ENCODE measurements at places on chromosomes 11 and 22. TPM values are rescaled to one million over a fixed set of nuclear protein-coding genes. Genes with fewer than 3 reads are reported as not detected.
A peak's percentile ranks its signal among the peaks of the same experiment; 100 is the strongest.

CNGA4 gene
- total RNA-seq, result 0.49 TPM

PRMT3 gene
- 19.6 TPM for total RNA-seq

TMEM126A gene
- 20.2 TPM for total RNA-seq

ST14 gene
- 18.3 TPM for total RNA-seq

RPS13 gene
- 1,547 TPM for total RNA-seq

SLC39A13 gene
- 22.2 TPM for total RNA-seq

MRGPRX4 gene
- total RNA-seq, result not detected

KBTBD3 gene
- total RNA-seq, result 9.0 TPM

LARGE2 gene
- total RNA-seq, result 6.8 TPM

OR10A2 gene
- total RNA-seq, result not detected

KDM4E gene
- not detected for total RNA-seq

MFNG gene
- total RNA-seq, result 2.4 TPM

APLNR gene
- 31.2 TPM for total RNA-seq

CCDC73 gene
- total RNA-seq, result under 0.01 TPM

SEPTIN3 gene
- 1.9 TPM for total RNA-seq

TYR gene
- total RNA-seq, result 4.0 TPM

DNA sequence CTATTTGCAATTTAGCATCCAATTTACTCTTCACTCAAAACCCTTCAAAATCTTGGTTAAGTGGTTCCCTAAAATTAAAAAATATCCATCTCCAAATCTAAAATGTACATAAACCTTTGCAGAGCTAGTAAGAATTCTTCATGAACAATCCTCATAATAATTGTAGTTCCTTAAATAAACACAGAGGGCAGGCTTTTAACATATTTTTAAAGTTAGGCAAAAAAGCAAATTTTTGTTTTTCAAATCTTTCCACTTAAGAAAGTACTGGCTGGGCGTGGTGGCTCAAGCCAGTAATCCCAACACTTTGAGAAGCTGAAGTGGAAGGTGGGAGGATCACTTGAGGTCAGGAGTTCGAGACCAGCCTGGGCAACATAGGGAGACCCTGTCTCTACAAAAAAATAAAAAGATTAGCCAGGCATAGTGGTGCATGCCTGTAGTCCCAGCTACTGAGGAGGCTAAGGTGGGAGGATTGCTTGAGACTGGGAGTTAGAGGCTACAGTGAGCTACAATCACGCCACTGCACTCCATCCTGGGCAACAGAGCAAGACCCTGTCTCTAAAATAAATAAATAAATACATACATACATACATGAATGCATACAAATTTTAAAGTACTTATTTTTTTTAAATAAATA lies 25.1 kb upstream of the PLAAT3 start:
- DNase-seq, result no peak

DNA sequence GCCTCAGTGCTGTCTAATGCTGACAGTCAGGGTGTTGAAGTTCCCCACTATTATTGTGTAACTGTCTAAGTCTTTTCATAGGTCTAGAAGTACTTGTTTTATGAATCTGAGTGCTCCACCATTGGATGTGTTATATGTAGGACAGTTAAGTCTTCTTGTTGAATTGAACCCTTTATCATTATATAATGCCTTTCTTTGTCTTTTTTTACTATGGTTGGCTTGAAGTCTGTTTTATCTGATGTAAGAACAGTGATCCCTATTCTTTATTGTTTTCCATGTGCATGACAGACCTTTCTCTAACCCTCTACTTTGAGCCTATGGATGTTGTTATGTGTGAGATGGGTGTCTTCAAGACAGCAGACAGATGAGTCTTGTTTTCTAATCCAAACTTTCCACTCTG lies 107.8 kb upstream of the C11orf58 start:
- no peak for DNase-seq

DNA sequence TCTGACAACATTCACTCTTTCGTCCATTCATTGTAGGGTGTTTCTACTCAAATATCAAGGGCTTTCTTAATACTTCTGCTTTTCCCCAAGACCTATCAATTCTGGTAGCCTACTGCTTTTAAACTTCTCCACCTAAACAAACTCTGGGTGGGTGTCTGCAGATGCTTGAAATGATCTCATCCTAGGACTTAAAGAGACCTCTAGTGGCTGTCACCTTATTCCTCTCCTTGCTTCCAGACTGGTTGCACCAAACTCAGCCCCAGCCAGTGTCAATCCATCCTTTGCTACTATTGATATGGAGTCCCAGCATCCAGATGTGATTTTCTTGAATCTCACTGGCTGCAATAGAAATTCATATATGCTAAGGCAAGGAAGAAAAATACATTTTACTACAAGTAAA lies 274.7 kb downstream of the NXPE2 start:
- no peak for DNase-seq

DNA sequence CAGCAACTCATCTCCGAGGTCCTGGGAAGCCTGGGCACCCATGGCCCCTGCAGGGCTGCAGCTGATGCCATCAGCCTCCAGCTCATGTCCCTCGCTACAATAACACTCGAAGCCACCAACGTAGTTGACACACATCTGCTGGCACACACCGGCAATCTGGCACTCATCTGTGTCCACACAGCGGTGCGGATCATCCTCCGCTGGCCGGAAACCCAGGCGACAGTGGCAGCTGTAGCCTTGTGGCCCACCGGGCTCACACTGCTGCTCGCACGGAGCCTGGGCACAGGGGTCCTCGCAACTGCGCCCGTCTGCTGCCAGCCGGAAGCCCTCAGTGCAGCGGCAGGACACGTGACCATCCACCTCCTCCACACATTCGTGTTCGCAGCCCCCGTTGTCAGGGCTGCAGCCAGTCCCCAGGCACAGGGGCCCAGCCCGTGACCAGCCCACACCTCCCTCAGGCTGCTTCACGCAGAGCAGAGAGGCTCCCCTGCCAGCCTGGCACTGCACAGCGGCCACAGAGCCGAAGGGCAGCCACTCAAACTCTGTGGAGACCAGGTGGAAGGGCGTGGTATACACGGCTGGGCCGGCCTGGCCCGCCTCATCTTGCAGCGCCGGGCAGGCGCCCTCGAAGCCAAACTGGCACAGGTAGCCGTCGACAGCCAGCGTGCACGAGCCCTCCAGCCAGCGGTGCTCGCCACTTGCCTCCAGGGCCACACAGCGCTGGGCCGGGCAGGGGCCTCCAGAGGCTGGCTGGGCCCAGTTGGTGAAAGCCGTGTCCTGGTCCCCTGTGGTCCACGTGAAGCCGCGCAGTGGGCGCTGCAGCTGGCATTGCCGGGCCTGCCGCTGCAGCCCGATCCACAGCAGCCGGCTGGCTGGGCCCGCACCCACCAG lies 678 bp downstream of the CD248 start:
- no peak for DNase-seq

DNA sequence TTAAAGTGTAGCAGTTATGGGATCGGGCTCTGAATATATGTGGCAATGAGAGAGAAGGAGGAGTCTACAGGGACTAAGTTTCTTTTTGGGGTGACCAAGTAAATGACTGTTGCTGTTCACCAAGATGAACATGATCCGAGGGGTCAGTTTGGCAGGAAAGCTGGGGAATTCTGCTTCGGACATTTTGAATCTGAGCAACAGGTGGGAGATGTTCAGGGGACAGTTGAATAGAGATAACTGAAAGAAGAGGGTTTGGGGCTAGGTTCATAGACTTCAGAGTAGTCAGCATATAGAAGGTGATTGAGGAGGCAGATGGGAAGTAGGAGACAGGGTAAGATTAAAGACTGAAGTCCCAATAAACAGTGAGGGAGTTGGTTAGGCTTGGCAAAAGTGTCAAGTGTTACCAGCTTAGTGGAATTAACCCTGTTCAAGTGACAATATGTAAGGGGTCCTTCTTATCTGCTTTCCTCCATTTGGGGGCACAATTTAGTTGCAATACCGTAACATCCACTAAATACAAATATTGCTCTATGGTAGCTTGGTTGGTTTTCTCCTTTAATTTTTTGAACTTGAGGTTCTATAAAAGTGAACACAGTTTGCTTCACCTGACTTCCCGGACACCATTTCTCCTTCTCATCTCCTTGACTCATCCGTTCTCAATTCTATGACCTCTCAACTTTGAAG lies 2.9 kb upstream of the ENTHD1 start:
- no peak for DNase-seq

GRCh38 chr11:102589047-102589459 lies 36.1 kb downstream of the MMP20 start:
- no peak for DNase-seq

- DNase-seq, result peak; percentile 3
Measured at GRCh38 chr11:121927097-121927785, 188.8 kb downstream of the BLID start.

DNA sequence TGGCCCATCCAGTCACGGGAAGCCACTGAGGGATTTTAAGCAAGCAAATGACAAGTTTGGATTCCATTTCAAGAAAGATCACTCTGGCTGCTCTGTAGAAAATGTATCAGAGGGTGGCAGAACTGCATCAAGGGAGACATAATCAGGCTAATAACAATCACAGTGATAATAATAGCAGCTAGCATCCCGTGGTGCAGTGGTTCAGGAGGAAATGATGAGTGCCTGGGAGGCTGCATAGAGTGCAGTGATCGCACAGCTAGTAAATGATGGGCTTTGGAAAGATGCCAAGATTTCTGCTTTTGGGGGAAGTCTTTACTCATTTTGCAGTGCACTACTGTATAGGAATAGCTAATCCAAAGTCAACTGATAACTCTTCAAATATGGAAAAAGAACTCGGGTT lies 35.8 kb downstream of the TNRC6B start:
- peak; percentile 31 for DNase-seq

- no peak for DNase-seq
Measured at GRCh38 chr11:47565340-47566148, at the start of gene PTPMT1. Gene PTPMT1 (plus strand): TSS chr11:47565599. CDS start chr11:47565623, 24 bp downstream.

GRCh38 chr22:25762147-25762546 lies 20.2 kb downstream of the MYO18B start:
- no peak for DNase-seq

DNA sequence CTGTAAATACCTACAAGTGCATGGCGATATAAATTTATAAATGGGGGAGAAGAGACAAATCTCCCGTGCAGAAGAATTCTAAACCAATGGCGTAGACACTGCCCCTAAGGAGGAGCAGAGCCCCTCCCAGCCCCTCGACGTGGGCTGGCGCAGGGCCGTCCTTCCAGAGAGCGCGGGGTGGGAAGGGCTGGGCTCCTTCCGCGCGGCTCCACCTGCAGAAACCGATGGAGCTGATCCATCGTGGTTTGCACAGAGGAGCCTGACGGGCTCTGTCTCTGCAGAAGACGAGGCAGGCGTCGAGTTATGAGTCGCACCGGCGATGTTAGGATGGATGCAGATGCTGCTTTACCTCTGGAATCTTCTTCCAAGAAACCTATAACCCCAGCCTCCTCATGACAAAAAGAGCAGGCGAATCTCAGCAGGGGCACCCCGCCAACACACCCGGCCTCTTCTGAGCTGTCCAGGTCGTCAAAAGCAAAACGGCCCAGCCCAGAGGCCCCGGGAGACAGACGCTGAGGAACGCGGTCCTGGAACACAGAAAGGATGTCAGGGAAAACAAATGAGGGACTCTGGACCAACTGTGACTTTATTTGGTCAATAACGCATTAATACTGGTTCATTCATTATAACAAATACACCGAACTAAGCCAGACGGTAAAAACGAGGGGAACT lies 11.0 kb upstream of the B4GALNT4 start:
- DNase-seq, result no peak

GRCh38 chr11:35943713-35944502 lies at the start of gene LDLRAD3:
Gene LDLRAD3 (plus strand): TSS chr11:35944062. CDS start chr11:35944099, 37 bp downstream.
- peak; percentile 74 for DNase-seq

DNA sequence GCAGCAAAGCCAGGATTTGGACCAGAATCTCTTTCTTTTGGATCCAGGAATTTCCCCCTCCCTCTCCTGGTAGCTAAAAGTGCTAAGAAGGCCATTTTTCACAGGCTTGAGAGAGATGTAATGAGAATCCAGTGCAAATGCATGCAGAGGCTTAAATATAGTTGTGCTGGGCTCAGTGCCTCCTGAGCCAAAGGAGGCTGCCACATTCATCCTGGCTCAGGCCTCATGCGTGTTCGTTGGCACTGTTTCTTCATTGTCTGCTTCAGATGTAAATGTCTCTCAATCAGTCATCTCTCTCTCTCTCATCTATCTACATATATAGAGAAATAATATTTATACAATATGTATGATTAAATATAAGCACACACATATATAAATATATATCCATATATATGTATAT lies 83.6 kb downstream of the INSC start:
- DNase-seq, result no peak

- no peak for DNase-seq
Measured at GRCh38 chr22:45612940-45613339, 58.7 kb upstream of the ATXN10 start.

GRCh38 chr22:38148245-38148644 lies 33.4 kb downstream of the PLA2G6 start:
- no peak for DNase-seq

DNA sequence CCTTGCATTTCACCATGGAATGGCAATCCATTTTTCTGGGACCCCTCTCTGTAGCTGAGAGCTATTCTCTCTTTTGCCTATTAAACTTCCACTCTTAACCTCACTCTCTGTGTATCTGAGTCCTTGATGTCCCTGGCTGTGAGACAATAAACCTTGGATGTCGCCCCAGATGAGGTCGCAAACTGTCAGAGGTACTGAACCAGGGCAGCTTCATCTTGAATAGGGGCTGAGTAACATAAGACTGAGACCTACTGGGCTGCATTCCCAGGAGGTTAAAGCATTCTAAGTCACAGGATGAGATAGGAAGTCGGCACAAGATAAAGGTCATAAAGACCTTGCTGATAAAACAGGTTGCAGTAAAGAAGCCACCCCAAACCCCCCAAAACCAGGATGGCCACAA lies 68.0 kb downstream of the RSF1 start:
- no peak for DNase-seq

GRCh38 chr11:78209478-78209877 lies 20.8 kb downstream of the USP35 start:
- DNase-seq, result no peak

DNA sequence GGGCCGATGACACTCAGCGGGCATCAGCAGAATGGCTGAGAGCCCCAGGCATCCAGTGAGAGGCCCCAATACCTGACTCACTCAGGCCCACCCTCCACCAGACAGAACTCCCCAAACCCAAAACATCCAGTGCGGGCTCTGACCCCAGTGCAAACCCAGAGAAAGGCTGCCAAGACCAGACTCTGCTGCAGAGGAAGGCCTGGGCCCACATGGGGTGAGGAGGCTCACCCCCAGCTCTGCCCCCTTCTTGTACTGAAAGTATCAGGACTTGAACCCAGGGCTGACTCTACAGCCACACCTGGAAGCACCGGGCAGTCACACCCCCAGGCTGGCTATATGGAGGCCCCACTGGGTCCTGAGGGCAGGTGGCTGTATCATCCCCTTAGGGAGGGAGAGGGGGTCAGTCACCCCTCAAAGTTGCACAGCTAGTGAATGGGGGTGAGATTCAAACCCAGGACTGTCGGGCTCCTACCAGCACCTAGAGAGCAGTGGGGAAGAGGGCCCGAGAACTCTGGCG lies 49.3 kb downstream of the IGLL1 start:
- DNase-seq, result no peak

Measured in skin of body (tissue), 3 donors.